ENCODE measurements at places on chromosomes 5 and 9. TPM values are rescaled to one million over a fixed set of nuclear protein-coding genes. Genes with fewer than 3 reads are reported as not detected.

GRCh38 chr5:174189654-174190541 lies 144.4 kb downstream of the NSG2 start:
- no peaks in the 10 kb centered on the region for H3K4me1 ChIP-seq
- DNase-seq: no peak
- H3K4me3 ChIP-seq: no peak overlapping the region
- H3K36me3 ChIP-seq: no peaks in the 10 kb centered on the region
- no peak overlapping the region for H3K27ac ChIP-seq
- peaks cover 8% of the 10 kb centered on the region for H3K27me3 ChIP-seq

Gene CCL28
- 0.16 TPM for total RNA-seq

DNA sequence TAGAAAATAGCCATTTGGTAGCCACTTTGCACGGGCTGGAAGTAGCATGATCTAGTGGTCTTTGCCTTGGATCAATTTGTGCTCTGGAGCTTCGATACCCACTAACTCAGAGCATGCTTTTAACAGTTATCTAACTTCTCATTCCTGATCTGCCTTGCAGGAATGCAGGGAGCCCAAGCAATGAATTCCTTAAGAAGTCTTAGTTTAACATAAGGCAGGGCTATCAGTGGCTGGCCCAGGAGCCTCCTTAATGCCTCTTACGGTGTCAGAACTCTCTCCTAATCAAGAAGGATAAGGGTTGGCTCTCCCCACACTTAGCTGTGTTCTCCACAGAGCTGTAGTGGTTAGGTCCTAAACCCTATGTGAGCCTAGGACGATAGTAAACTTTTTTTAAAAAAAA lies 95.8 kb upstream of the TBCA start:
- no peak overlapping the region for H3K27ac ChIP-seq
- H3K4me1 ChIP-seq: no peaks in the 10 kb centered on the region
- H3K27me3 ChIP-seq: peaks cover 2% of the 10 kb centered on the region
- H3K36me3 ChIP-seq: no peaks in the 10 kb centered on the region
- no peak overlapping the region for H3K4me3 ChIP-seq
- no peak for DNase-seq

Gene C5orf46
- total RNA-seq: 32.3 TPM

GRCh38 chr9:31210978-31211570 lies 1173.4 kb upstream of the ACO1 start:
- no peak for DNase-seq
- H3K27ac ChIP-seq: no peak overlapping the region
- H3K27me3 ChIP-seq: no peaks in the 10 kb centered on the region
- H3K4me3 ChIP-seq: no peak overlapping the region
- no peaks in the 10 kb centered on the region for H3K36me3 ChIP-seq

GRCh38 chr9:123399803-123400378 lies 43.9 kb downstream of the CRB2 start:
- H3K27me3 ChIP-seq: peaks cover 2% of the 10 kb centered on the region
- H3K4me1 ChIP-seq: no peaks in the 10 kb centered on the region
- H3K4me3 ChIP-seq: no peak overlapping the region
- no peak for DNase-seq

- H3K27ac ChIP-seq: no peak overlapping the region
- H3K4me1 ChIP-seq: no peaks in the 10 kb centered on the region
- H3K4me3 ChIP-seq: no peak overlapping the region
- no peak for DNase-seq
- no peaks in the 10 kb centered on the region for H3K36me3 ChIP-seq
These were observed 36.3 kb upstream of the GFPT2 start for GRCh38 chr5:180389252-180390101.

DNA sequence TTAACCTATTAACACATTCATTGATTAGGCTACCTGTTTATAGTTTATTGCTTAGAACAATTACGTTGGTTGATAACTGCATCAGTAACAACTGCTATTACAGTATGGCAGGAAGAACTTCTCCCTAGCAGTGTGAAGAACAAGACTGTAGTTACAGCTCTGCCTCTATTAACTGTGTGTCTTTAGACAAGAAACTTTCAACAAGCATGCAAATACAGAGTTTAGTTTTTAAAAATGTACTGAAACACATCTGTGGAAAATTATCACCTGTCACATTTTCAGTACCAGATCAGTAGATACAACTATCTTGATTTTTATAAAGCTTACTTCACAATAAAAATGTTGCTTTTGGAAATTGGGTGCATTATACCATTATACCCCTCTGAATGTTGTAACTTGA lies 22.2 kb downstream of the ELL2 start:
- no peaks in the 10 kb centered on the region for H3K4me1 ChIP-seq
- H3K27ac ChIP-seq: no peak overlapping the region
- DNase-seq: no peak
- peaks cover 3% of the 10 kb centered on the region for H3K36me3 ChIP-seq
- no peaks in the 10 kb centered on the region for H3K27me3 ChIP-seq
- H3K4me3 ChIP-seq: no peak overlapping the region

Gene ADCY2
- 5.7 TPM for total RNA-seq

GRCh38 chr5:140345919-140346347 lies 470 bp downstream of the HBEGF start:
- peak overlapping the region; percentile 89 for H3K4me3 ChIP-seq
- H3K36me3 ChIP-seq: peaks cover 19% of the 10 kb centered on the region
- DNase-seq: peak; percentile 56
- H3K27ac ChIP-seq: peak overlapping the region; percentile 73
- no peaks in the 10 kb centered on the region for H3K27me3 ChIP-seq

DNA sequence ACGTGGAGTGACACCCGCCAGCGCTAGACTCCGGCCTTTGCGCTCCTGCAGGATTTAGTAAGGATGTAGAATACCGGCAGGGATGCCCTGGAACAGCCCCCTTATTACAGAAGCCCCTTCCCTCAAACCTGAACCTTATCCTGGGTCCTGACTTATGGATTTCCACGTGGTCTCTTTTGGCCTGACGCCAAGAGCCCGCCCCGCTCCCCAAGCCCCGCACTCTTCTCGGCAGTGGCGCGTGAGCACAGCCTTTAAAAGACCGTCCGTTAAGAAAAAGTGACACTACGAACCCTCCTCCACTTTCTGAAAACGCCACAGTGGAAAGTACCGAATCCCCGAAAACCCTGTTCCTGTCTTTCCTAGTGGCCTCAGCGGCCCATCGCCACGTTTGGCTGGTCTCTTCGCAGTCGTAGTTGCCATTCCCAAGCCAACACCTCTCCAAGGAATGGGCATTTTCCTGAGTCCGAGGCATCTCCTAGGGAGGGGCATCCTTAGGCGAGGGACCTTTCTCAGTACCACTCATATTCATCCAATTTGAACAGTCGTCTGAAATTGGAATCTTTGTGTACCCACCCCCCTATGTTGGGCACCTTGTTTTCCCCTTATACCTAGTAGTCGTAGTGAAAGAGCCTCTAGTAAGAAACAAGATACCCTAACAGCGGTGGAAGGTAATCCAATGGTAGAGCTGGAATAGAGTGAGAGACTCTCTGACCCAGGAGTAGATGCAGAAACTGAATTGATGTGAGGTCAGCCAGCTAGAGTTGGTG lies 732 bp upstream of the MCIDAS start:
- no peak overlapping the region for H3K27ac ChIP-seq
- H3K4me1 ChIP-seq: peaks cover 30% of the 10 kb centered on the region
- H3K4me3 ChIP-seq: peak overlapping the region; percentile 36
- no peaks in the 10 kb centered on the region for H3K36me3 ChIP-seq
- DNase-seq: no peak

GRCh38 chr9:114525513-114525912 lies 20.2 kb upstream of the WHRN start:
- DNase-seq: peak; percentile 80
- no peak overlapping the region for H3K27ac ChIP-seq
- H3K36me3 ChIP-seq: no peaks in the 10 kb centered on the region

DNA sequence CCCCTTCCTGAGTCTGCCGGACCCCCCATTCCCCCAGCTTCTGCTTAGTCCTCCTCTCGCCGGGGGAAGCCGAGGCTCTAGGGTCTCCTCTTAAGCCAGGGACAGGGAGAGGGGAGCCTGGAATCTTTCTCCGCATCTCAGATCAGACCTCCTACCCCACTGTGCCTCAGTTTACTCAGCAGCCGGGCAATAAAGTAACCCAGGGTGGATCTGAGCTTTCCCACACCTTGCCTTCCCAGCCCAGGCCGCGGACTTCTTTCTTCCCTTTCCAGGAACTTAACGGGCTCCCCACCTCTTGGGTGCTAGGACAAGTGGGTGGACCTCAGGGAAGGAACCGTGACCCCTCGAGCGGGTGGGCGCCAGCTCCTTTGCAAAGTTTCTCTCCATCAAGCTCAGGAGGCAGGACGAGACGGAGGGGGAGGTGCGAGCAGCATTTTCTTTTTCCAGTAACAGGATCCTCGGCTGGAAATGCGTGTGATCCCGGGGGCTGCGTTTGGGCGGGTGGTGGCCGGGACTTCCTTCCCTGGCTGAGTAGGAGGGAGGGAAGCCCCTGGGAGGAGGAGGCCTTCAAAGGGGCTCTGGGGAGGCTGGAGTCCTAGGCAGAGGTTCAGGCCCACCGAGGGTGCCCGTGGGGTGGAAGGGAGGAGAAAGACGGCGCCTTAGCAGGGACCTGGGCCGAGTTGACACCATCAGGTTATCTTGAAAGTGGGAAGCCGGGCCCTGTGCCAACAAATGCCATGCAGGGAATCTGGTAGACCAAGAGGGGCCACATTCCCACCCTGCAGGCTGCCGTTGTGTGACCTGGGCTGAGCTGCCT lies 795 bp downstream of the DAB2IP start:
- H3K4me1 ChIP-seq: peaks cover 29% of the 10 kb centered on the region
- H3K36me3 ChIP-seq: no peaks in the 10 kb centered on the region
- DNase-seq: no peak
- no peak overlapping the region for H3K27ac ChIP-seq

Gene ZNF484
- total RNA-seq: 10.6 TPM

Gene PCDHB15
- 1.6 TPM for total RNA-seq

GRCh38 chr5:96254980-96255691 lies 177.9 kb downstream of the PCSK1 start:
- H3K27ac ChIP-seq: peak overlapping the region; percentile 84
- H3K4me1 ChIP-seq: peaks cover 44% of the 10 kb centered on the region
- peak overlapping the region; percentile 3 for H3K4me3 ChIP-seq
- peak; percentile 98 for DNase-seq

- H3K36me3 ChIP-seq: no peaks in the 10 kb centered on the region
- no peak overlapping the region for H3K27ac ChIP-seq
- H3K4me1 ChIP-seq: peaks cover 5% of the 10 kb centered on the region
- DNase-seq: no peak
- H3K27me3 ChIP-seq: peaks cover 88% of the 10 kb centered on the region
These were observed 1.1 kb upstream of the PITX1 start for GRCh38 chr5:135034963-135035677.

DNA sequence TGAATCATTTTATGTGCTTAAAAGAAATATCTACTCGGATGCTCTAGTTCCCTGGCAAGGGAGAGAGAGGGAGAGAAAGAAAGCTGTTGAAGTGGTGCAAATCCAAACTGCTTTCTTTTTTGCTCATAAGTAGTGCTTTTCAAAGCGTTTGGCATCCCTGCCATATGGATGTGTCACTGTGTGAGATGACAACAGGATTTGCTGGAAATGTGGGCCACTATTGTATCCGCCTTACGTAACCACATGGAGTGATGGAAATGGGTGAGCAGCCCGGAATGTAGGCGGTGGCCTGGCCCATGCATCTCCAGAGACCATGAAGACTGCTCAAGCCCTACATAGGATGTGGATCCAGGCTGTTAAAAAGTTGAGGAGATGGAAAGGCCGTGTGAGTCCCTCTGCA lies 30.8 kb downstream of the TJP2 start:
- H3K27me3 ChIP-seq: no peaks in the 10 kb centered on the region
- DNase-seq: peak; percentile 74
- H3K4me3 ChIP-seq: no peak overlapping the region
- no peaks in the 10 kb centered on the region for H3K36me3 ChIP-seq

Gene SLCO6A1
- total RNA-seq: not detected

Measured in astrocyte (in vitro differentiated cells and primary cell).